ENCODE measurements at places on chromosomes 7 and 10.

DNA sequence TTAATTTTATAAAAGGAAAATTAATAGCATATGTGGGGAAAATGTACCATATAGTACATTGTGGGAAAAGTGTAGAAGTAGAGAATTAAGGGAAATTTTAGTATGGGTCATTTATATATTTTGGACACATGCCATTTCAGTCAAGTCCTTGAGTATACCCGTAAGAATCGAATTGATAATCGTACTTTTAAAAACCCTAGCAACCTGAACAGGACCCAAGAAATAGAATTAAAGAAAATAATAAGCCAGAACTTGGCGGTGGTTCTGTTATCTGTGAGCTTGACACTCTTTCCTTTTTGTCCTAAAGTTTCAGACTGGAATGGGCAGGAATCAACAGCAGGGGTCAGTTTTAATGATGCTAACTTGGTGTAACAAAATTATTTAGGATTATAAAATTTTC, 221.0 kb downstream of the CDK14 start:
- DNase-seq, result no peak

- DNase-seq, result peak; percentile 21
These were observed 253.4 kb downstream of the WDR11 start for GRCh38 chr10:121104476-121105111.

GRCh38 chr10:22554461-22555182, 159.8 kb downstream of the PIP4K2A start:
- DNase-seq, result peak; percentile 81

- peak; percentile 92 for DNase-seq
These were observed 22.8 kb upstream of the ANKRD2 start for GRCh38 chr10:97549587-97550322.

DNA sequence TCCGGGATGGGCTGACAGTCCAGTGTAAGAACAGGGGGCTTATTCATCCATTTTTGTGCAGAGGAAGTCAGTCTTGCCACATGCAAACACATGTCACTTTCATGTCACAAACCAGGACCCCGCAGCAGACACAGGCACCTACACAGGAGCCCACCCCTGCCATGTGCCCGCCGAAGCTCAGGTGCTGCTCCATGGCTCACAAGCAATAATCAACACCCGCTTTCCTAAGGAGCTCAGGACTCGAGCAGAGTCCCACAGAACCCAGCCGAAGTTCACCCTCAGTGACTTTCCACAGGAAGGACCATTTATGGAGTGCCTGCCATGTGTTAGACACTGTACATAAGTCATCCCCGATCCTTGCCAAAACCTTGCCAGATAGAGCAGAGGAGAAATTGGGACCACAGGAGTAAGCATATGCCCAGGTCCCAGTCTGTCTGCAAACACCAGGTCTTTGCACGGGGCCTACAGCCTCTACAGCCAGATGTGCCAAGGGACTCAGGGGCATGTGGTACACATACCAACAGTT, 99.4 kb downstream of the EBF3 start:
- DNase-seq, result no peak

DNA sequence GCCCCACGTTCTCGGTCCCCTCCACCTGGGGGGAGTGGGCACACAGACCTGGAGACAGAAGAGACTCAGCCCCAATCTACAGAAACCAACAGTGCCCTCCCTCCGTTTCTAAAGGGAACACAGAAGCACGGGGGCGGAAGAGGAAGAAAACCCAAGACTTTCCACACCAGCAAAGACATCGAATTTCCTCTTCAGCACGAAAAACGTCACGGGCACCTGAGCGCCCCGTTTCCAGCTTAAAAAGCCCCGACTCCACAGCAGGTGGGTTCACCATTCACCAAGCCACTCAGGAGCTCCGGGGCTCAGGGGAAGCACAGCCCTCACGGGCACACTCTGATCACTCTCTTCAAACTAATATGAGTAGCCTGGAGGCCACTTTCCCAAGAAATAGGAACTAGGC, 19.6 kb downstream of the NUDT1 start:
- peak; percentile 45 for DNase-seq

GRCh38 chr10:133271521-133272300, 5.0 kb downstream of the ADAM8 start:
- no peak for DNase-seq

DNA sequence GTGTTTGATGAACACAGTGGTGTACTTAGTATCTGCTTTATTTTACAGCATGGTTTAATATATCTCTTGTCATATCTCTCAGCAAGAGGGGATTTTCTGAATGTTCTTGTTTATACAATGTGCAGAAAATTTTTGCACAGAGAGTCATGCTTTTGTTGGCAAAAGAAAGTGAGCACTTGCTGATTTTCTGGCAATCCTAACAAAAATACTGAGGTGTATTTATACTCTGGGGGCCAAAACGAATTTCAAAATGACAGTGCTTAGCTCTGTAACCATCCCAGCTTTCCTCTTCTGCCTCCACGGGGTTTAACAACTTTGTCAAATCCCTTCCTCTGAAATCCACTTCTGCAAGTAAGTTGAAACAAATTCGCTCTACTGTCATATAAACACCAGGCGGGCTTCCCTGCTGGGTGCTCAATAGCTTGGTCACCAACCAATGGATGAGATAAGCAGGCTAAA, 169.2 kb downstream of the NOC3L start:
- DNase-seq, result peak; percentile 7

- no peak for DNase-seq
These were observed 23.7 kb downstream of the SHH start for GRCh38 chr7:155788616-155789000.

DNA sequence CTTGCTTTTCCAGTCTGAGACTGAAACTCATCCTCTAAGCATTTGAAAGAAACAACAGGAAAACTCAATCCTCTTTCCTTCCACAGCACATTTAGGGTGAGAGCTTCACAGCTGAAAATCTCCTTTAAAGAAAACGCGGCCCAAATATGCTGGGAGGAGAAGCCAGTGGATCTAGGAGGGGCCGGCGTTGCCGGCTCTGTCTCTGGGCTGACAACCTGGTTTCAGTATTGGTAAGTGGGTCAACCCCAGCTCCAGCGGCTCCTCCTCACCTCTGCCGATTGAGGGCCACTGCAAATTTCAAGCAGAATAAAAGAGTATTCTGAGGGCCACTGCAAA, 75.3 kb upstream of the CPXM2 start:
- no peak for DNase-seq

- no peak for DNase-seq
These were observed 33.1 kb downstream of the ZMIZ1 start for GRCh38 chr10:79101560-79102497.

DNA sequence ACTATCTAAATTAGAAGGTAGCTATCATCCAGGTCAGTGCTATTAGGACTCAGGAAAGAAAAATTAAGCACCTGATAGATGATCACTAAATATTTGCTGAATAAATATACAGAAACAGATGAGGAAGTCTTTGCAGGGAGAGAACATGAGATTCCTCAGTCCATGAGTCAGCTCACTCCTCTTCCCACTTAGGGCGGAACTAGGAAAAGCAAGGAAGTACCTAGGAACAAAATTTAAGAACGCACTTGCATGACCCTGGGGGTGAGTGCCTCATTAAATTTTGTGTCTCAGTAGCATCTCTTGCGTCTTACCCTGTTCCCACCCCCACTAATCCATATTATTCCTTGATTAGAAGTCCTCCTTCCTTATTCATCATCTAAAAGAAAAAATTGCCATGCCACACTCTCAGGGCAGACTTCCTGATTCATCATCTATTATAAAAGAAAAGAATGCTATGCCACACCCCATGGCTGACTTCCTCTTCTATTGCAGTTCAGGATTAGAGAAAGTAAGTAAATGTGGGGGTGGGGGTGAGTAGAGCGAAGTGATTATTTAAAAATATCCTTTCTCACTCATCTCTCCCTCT, 208.8 kb downstream of the THSD7A start:
- no peak for DNase-seq

- peak; percentile 34 for DNase-seq
These were observed 444.2 kb upstream of the SEMA3D start for GRCh38 chr7:85630904-85631600.

DNA sequence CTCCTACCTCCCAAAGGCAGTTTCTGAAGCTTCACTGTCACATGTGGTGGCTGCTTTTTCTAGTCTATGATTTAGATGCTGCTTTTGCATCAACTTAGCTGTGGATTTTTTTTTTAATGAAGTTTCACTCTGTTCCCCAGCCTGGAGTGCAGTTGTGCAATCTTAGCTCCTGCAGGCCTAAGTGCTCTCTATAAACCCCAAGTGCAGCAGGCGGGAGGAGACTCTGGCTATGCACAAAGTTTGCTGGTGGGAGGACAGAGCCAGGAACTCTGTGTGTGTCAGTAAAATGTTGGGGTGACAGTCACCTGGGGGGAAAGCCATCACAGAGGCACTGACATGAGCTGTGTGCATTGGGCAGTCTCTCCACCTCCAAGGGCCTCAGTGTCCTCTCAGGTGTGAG, 138.8 kb upstream of the FAM20C start:
- no peak for DNase-seq

DNA sequence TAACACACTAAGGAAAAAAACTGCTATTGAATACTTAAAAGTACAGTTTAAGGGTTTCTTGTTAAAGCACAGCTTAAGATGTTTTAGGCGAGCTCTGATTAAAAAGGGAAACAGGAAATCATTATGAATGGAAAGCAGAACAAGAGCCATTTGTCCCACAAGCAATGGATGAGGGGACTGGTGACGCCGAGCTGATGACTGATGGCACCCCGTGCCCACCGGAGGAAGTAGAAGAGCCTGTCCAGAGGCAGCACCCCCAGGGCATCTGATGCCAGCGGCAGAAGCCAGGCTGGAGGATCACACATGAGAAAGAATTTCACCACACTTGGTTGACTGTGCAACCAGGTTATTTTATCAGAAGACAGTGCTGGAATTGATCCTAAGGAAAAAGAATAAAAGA, 15.0 kb upstream of the INSIG1 start:
- peak; percentile 43 for DNase-seq

- DNase-seq, result no peak
These were observed 142.8 kb downstream of the ADK start for GRCh38 chr10:74293686-74294371.

DNA sequence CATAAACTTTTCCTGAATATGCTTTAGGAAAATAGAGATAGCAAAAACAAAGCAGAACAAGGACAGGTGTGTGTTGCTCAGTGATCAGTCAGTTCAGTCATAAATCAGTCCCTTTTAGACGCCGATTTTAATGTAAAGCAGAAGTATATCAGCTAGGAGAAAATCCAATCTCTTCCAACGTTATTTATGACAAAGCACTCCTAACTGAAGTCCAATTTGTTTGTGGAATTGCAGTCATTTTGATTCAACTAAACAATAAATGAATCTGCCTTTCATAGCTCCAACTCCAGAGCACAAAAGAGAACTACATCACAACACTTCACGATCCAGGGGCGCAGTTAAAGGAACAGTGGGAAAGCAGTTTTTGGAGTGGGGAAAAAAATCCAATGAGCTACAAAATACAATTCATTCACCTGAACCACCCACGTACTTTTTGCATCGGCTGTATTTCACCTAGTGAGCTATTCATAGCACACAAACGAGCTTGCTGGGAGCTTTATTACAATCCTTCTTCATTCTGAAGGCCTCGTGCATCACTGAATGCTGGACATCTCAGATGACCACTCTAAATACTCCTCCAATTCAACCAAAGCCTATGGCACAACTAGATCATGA, 151.3 kb downstream of the LRRN3 start:
- no peak for DNase-seq

Measured in globus pallidus (tissue), 1 donor.